Stimulated activated naive CD4-positive, alpha-beta T cell treated with Interleukin-2 at 50 U/mL for 16 hours (primary cell): ENCODE measurements at places on chromosomes 2 and 18.

- DNase-seq = no peak
Observed at GRCh38 chr2:12032398-12032797, 286.0 kb downstream of the LPIN1 start.

- DNase-seq = peak; percentile 66
Observed at GRCh38 chr2:227460070-227460485, 11.9 kb upstream of the AGFG1 start.

DNA sequence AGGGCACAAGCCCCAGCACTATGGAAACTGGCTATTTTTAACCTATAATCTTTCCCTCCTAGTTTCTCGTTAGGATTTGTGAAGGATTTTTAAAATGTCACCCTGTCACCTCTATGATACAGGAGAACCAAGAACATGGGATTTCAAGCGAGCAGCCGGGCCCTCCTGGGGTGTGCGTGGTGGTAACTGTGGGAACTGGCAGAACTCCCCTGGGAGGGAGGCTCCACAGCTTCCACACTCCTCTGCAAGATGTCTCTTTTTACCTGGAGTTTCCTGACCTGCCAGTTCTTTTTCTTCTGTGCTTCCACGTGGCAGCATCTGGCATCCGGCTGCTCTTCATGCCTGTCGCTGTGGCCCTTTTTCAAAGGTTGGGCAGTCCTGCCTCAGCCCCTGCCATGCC lies 386.3 kb upstream of the MYT1L start:
- DNase-seq = no peak

DNA sequence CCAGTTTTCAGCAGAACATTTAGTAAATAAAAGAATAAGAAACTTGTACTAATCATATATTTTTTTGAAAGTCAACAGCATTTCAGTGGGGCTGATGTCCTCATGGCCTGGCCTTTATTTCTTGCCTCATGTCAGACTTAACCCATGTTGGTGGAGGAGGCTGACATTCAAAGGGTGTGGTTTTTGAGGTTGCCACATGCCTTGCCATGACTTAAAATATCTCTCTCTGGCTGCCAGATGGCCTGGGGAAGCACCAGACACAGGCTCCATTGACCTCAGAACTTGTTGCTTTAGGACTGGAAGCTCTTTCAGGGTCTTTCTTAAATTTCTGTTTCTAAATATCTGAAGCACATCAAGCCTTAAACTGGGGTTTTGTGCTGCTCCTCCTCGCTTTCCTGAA lies 32.5 kb upstream of the CD28 start:
- peak; percentile 6 for DNase-seq

DNA sequence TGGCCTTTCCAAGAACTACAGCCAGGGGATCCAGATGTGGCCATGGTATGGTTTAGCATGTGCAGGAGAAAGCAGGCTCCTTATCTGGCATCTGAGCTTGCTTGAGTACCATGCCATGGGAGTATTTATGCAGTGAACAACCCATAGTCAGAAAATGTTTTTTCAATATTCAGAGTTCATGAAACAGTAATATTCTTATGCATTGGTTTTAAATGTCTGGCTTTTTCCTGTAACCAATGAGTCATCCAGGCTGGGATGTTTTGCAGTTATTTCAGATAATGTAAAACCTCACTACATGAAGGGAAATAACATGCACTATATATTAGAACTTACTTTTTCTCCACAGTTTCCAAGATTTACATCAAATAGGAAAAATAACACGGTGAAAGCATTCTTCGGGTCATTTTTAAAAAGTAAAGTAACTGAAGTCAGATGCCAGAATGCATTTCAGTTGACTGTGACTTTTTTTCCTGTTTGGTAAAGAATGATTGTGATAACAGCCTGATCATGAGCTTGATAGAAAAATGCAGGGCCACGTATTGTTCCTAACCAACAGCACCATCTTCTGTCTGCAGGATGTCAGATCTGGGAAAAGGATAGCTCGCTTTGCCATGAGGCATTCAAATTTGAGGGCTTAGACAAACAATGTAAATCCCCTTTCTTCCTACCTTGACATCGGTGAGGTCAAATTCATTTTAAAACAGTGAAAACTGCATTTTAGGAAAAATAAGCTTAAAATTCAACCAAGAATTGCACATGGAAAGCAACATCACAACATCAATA lies 152.8 kb downstream of the DSC3 start:
- DNase-seq = no peak

DNA sequence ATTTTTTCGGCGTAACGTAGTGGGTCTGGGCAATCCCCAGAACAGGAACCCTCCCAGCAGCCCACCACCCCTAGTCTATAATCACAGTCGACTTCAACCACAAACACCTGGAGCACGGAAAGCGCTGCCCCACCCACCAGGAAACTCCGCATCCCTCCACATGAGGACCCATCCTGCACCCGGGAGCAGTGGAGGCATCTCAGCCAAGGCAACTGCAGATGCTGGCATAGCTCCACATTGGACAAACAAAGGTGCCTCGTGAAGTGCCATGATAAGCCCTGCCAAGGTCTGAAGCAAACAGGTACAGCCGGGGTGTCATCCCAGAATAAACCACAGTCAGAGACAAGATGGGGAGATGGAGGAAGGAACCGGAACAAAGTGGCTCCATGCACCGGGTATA lies 24.3 kb upstream of the COPS8 start:
- DNase-seq = no peak

DNA sequence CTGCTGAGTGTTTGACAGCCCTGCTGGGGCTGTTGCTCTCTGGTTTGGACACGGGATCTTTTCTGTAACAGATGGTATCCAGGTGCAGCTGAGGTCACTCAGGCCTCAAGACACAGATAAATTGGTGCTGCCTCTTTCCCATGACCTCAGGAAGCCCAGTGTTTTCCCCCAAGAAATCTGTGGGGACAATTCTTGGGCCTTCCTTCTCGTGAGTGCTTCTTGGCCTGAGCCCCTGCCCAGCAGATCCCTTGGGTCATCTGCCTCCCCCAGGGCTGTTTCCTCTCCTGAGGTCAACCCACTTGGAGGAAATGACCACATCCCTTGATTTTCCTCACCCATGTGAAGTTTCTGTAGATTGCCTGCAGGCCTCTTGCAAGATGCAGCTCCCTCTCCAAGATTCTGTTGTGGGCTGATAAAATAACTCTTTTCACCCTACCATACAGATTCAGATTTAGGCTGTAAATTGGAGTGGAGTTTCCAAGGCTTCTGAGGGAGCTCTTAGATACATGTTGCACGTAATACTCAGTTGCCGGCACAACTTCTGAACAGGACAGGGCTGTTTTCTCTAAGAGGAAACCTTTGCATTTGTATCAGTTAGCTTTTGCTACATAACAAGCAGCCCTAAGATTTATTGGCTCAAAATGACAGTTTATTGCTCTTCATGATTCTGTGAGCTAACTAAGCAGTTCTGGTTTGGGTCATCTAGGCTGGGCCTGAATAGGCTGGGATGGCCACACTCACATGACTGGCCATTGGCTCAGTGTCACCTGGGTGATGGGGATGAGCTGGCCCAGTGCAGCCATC lies 13.1 kb downstream of the ZAP70 start:
- no peak for DNase-seq
